ENCODE measurements at places on chromosomes 5 and 9.

- peak; percentile 71 for DNase-seq
These were observed 35.4 kb upstream of the ADAM19 start for GRCh38 chr5:157610990-157611389.

GRCh38 chr9:137784046-137784445, 93.5 kb upstream of the CACNA1B start:
- no peak for DNase-seq

- peak; percentile 77 for DNase-seq
These were observed 22.9 kb downstream of the RGMB start for GRCh38 chr5:98796197-98796972.

GRCh38 chr9:78865737-78866136, 568.8 kb downstream of the PSAT1 start:
- no peak for DNase-seq

GRCh38 chr9:90724880-90725279, 76.7 kb upstream of the SYK start:
- no peak for DNase-seq

Measured in OCI-M1 (cell line).